ENCODE measurements at places on chromosomes 16 and 17.

DNA sequence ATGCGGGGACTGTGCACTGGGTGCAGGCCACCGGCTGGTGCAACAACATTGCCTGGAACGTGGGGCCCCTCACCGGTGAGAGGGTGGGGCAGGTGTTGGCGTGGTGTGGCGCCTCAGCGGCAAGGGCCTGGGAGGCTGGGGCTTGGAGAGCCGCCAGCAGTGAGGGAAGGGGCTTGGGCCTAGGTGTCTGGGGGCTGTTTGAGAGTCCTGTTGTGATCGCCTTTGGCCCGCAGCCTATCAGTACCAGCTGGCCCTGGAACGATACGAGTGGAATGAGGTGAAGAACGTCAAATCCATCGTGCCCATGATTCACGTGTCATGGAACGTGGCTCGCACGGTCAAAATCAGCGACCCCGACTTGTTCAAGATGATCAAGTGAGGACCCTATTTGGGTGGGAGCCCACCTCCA is 2.6 kb upstream of the TMEM88 start:
- no peak for DNase-seq

GRCh38 chr17:82050761-82051641 is 610 bp downstream of the RFNG start:
- DNase-seq = no peak

DNA sequence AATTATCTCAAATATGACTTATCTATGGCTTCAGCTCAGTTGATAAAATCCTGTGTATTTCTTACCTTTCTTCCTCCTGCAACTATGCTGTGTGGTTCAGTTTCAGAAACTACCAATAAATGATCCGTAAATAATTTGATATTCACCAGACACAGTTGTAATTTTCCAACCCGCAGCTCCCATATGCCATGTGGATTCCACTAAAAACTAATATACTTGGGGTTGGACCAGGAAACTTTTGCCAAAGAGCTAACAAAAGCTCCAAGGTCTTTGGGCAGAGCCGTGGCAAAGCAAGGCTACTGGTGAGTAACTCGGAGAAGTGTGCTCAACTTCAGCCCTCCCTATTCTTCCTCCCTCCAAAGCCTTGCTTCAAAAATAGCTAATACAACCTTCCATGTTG is 2.3 kb upstream of the CHST6 start:
- no peak for DNase-seq

GRCh38 chr17:9645851-9646545 is 681 bp downstream of the USP43 start:
- DNase-seq = no peak

DNA sequence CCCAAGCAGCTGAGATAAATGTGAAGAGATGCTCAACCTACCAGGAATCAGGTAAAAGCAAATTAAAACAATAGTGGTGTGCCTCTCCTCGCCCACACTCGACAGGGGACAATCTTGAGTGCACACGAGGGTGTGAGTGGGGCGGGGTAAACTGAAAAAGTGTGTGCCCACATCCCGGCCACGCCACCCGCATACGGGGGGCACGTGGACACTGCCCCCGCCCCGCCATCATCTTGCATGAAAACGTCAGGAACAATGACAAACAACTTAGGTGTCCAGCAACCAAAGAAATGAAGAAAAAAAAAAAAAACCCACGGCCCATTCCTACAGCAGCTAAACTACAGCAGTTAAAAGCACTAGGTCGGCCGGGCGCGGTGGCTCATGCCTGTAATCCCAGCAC is 14.1 kb downstream of the PEMT start:
- DNase-seq = no peak

DNA sequence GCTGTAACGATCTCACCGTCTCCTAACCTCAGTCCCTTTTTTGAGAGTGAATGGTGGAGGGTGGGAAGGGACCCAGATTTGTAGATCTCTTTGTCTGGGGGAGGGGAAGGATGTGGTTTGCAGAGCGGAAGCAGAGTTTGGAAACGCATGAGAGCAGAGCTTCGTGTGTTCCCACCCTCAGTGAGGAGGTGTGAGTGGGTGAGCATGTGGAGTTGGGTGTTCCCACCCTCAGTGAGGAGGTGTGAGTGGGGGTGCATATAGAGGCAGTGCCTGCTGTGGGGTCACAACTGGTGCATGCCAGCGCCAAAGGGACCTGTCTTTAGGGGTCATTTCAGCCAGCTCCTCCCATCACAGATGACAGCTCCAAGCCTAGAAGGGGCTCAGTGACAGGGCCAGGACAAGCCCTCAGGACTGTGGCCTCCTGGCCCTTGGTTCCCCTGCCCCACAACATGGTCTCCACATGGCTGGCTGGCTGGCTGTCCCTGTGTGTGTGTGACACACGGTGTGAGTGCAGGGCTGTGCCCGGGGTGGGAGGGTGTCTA is 1.8 kb upstream of the CISD3 start:
- DNase-seq = no peak
